GM13976 (cell line): ENCODE measurements at places on chromosomes 6 and 20.

DNA sequence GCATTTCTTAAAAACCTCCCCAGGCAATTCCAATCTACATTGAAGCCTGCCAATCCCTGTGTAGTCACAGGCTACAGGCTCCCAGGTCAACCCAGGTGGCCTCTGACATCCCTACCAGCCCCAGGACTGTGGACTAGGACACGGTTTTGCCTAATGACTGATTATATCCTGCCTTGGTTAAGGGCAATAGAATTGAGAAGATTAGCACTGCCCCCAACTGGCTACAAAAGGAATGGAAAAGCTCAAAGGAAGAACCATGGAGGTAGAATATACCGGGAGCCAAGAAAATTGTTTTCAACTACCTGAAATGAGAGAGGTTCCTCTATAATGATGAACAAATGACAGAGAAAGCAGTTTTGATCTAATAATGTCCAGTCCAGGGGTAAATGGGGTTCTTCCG lies 421.1 kb upstream of the AGPAT4 start:
- no peak for DNase-seq

DNA sequence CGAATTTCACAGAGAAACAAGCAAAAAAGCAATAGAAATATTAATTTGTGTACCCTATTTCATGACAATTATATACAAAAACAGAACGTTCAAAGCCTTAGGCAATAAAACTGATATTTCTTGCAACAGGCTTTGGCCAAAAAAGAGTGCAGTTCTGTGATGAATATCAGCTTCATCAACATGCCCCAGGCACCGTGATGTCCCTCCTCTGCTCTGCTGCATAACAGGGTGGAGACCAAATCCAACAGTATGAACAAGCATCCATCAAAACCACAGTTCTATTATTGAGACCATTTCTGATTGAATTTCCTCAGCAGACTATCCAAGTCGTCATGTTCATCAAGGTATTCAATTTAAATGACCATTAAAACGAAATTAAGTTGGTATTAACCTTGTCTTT lies 722.6 kb upstream of the NRSN1 start:
- no peak for DNase-seq

DNA sequence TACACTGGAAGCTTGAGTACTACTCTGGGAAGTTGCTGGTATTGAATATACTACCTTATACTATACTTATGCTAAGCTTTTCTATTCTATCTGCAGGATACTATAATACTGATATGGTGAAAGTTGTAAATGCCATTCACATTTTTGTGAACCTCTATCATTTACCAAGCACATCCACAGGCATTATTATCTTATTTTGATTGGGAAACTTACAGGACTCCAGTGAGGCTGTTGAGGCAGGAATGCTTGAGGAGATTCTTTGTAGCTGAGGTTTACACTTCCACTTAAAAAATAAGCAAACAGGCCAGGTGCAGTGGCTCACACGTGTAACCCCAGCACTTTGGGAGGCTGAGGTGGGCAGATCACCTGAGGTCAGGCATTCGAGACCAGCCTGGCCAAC lies 442.9 kb downstream of the QKI start:
- DNase-seq, result no peak

GRCh38 chr6:8177721-8178120 lies 75.4 kb upstream of the EEF1E1 start:
- no peak for DNase-seq

DNA sequence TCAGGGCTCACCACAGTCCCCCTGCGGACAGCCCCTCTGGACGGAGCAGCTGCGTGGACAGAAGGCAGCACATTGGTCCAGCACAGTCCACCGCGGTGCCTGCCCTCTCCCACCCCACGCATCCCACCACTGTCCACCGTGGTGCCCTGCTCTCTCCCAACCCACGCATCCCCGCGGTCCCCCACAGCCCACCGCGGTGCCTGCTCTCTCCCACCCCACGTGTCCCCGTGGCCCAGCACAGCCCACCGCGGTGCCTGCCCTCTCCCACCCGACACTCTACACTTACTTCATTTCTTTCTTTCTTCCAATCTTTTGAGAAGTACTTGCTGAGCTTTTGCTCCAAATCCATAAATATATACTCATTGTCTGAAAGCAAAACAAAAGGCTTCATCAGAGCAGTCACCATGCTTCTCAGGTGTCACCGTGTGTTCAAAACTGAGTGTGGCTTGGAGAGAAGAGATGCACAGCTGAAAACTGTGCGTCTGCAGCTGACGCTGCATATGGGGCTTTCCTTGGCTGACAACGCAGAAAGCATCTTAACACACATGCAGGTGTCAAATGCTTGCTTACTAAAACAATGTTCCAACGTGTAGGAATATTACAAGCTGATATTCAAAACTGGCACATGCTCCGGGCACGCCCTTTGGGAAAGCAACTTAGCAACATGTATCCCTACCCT lies 11.8 kb downstream of the FRMD1 start:
- no peak for DNase-seq

DNA sequence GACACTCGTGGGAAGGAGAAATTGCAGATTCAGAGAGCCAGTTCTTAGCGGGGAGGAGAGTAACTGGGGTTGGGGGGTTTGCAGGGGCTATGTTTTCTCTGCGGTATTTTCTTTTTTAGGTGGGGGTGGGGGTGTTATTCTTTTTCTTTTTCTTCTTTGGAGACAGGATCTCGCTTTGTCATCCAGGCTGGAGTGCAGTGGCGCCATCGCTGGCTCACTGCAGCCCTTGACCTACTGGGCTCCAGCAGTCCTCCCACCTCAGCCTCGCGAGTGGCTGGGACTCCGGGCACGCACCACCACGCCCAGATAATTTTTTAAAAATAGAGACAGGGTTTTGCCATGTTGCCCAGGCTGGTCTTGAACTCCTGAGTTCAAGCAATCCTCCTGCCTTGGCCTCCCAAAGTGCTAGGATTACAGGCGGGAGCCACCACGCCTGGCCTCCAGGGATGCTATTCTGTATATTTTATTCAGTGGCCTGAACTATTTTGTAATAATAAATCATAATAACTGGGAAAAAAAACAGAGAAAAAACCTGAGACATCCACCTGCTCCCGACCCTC lies 57.3 kb downstream of the UBE2V1 start:
- no peak for DNase-seq

GRCh38 chr20:1164871-1165270 lies 19.9 kb downstream of the TMEM74B start:
- no peak for DNase-seq

GRCh38 chr20:17856024-17856564 lies 112.5 kb downstream of the SNX5 start:
- DNase-seq, result peak; percentile 72

- DNase-seq, result no peak
These were observed 1.9 kb downstream of the ID1 start for GRCh38 chr20:31606804-31607639.

- no peak for DNase-seq
These were observed 411.2 kb upstream of the SULF2 start for GRCh38 chr20:48196486-48196885.

DNA sequence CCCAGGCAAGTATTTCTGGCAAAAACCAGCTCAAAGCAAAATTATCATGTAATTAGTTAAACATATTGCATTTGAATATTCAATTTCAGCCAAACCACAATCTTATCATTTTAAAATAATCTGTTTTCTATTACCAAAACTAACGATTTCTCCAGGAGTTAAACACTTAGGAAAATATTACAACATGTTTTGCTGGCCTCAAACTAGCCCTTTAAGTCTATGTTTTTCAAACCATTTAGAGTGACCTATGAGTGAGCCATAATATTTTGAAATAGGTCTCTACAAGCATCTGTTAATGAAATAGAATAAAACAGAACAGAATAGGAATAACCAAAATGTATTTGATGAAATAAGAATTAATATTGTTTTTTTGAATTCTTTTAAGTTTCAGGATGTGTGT lies 370.9 kb downstream of the COL12A1 start:
- no peak for DNase-seq

DNA sequence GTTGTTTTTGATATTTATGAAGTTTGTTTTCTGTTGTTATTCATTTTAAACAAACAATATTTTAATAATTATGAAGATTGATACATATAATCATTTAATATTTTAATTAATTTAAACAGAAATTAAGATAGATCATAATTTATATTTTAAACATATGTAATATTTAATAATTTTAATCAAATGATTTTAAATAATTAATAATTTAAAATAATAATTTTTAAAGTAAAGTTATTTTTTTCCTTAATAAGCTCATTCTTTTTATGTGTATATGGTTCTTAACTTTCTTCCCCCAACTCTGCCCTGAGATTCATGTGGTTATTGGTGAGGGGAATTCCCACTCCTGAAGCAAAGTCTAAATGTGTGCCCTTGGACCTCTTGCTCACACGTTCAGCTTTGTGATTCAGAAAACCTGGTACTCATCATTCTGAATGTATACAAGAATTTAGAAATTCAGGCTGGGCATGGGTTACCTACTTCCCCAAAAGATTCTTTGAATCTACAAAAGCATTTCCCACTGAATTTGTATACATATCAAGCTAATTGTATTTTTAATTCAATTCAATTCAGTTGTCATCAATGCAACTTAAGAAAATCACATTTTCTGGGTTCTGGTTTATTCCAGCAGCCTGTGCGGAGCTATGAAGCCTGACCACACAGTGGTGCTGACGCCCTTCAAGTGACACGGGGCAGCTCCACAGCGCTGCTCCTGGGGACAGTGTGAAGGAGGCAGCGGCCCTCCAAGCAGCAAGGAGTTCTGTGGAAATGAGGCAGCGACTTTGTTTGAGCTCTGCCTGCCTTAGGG lies 168.9 kb upstream of the UST start:
- peak; percentile 76 for DNase-seq

DNA sequence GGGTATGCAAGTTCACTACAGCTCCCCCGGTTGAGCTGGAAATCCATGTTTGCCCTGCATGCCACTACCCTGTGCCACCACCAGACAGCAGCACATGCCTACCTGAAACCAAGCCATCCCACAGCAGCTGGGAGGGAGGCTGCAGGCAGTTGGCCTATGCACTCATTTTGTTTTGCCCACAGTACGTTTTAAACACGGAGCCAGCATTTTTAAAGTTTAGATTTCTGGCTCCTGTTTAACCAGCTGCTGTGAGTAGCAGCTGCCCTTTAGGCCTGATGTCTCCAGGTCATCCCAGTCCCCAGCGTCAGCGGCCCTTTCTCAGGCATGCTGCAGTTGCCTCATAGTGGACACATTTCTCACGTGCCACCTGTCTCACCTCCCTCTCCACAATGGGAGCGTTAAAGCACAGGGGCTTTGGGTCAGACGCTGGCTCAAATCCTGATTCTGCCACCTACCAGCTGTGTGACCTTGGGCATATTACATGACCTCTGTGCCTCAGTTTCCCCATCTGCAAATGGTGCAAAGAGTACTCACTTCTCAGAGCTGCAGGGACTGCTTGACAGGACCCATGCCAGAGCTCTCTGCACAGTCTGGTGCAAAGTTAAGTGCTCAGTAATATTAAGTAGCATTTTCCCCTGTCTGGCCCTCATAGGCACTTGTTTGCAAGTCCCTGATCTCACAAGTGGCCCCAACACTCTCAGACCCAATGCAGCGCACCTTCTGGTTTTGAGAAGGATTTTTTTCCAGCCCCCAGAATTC lies 8.2 kb upstream of the UBE2V1 start:
- DNase-seq, result no peak

GRCh38 chr6:118307581-118307980 lies 240.5 kb upstream of the PLN start:
- no peak for DNase-seq

GRCh38 chr6:9173229-9173628 lies 737.9 kb upstream of the SLC35B3 start:
- DNase-seq, result no peak

DNA sequence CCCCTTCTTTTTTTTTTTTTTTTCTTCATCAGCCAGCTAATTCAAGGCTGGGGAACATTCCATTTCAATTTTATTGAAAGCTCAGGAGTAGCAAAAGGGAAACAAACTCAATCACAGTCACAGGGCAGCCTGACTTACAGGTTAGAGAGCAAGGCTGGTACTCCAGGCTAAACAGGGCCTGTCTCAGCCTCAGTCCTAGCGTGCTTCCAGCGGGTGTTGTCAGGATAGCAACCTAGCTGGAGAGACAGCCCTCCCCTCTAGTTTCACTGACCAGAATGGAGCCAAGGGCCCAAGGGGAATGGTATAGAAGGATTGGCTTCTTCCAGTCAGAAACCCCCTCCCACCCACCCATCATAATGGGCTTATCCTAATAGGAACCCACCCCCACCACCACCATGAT lies 132.9 kb downstream of the PXDC1 start:
- DNase-seq, result no peak

DNA sequence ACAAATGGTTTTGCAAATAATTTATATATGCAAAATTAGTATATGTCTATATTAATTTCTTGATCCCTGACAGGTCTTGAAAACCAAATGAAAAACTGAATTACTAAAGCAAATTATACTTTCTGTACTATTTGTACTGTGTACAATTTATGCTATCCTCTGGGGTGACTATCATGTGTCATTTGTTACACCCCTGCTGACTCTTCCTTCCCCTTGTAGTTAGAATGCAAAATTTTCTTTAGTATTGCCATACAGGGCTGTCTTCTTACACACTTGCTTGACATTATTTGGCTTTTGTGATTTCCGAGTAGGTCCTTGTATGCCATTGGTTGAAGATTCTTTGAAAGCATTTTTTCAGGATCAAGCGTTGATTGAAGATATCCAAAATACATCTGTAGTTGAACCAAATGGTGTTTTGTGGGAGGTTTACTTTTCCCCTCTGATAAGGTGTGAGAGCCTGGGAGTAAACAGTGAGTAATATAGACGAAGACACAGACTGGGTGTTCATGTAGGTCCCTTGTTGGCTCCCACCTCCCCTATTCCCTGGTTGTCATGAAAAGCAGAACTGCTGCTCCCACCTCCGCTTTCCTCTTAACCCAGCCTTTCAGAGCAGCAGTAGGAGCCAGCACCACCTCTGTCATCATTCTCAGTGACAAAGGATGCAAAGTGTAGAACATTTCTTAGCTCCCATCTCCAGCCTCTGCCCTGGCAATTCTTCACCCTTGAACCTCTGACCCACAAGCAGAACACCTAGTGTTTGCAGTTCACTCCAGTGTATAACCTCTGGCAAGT lies 29.0 kb downstream of the NCOA7 start:
- DNase-seq, result no peak

DNA sequence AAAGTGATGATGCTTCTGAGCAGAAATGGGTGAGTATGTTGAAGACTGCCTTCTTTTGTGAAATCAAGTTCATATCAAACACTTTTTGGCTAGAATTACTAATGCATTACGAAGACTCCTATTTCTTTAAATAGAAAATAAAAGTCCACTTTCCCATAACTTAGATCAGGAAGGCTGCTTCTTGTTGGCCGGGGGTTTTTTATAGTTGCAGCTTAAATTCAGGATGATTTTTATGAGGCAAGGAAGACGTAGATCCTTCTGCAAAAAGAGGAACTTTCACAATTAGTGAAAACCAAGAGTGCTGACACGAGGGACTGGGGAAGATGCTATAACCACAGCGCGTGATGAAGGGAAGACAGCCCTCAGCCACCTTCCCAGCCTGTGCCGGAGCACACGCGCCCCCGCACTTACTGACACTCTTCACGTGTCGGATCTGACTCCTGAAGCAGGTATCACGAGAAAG lies 206.1 kb upstream of the PRDM1 start:
- DNase-seq, result no peak

DNA sequence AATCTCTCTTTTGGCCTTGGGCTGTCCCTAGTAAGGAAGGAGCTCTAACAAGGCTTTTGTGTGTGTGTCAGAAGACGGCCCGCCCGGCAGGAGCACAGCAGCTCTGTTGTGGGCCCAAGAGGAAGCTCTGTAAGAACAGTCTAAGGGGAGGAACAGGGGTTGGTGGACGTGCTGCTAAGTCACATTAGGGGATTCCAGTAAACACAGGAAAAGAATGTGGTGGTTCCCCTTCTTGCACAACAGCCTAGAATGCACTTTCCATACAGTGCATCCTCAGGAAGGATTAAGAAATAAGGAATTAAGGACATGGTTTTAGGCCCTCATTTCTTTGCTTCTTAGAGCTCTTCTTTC lies 114.5 kb downstream of the RNF144B start:
- DNase-seq, result peak; percentile 30
